Hematopoietic multipotent progenitor cell treated with erythropoietin and hydrocortisone succinate and interleukin-3 and kit ligand, for 15 days (in vitro differentiated cells): ENCODE measurements at places on chromosomes 11 and 22.

GRCh38 chr22:44669561-44669976, 32.4 kb upstream of the PRR5 start:
- no peak for DNase-seq

- peak; percentile 42 for DNase-seq
Measured at GRCh38 chr11:77082838-77083565, 16.2 kb downstream of the CAPN5 start.

DNA sequence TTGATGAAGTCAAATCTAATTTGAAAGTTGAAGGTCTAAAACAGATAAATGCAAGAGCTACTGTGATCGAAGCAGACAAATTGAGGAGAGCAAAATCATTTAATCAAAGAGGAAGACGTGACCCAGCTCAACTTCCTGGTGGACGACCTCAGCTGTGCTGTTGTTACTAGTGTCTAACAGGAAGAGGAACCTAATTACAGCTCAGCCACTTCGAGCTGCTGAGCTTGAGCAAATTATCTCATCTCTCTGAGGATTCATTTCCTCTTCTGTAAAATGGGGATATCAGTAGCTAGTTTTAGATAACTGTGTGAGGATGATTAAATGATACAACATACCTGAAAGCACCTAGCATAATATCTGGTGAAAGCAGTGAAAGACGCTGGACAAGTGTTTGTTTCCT, 48.6 kb upstream of the OLFML1 start:
- no peak for DNase-seq

GRCh38 chr11:65960824-65961266, 689 bp upstream of the SART1 start:
- no peak for DNase-seq

- no peak for DNase-seq
Measured at GRCh38 chr11:27710536-27710935, 10.3 kb upstream of the BDNF start.

- no peak for DNase-seq
Measured at GRCh38 chr11:12245549-12246016, 131.8 kb upstream of the PARVA start.

DNA sequence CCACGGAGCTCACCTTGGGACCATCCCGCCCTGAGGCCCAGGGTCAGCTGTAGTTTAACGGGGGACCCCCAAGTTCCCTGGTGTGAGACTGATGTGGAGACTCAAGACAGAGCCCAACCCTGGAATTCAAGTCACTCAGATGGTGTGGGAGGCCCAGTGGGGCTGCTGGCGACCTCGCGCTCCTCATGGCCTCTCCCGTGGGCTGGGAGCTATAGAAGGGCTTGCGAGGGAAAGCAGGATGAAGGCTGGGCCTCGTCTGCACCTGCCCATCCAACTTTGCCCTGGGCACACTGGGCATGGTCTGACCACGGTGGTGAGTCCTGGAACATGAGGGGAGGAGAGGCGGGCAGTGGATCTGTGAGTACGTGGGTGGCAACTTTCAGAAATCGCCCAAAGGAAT, 13.6 kb upstream of the TTLL12 start:
- DNase-seq: no peak

DNA sequence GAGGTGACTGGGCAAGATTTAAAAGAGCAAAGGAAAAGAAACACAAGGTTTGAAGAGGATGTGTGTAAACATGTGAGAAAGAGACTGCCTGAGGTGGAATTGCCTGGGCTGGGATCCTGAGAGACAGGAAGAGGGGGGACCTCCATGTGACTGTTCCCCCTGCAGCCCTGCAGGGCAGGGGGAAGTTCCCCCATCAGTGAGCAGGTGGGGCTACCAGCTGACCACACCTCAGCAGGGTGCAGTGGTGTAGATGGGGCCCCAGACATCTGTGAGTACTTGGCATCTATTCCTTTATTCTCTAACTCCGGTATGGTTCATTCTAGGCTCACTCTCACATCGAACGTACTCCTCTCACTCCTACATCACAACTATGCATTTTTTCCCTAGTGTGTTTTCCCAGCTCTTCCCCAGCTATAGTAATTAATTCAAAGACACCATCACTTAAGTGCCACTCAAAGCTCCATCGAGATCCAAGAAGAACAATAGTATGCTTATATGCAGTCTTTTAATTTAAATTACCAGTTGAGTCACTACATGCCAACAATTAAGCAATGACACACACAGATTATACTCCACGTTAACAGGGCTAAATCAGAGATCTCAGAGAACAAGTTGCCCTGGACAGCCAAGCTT, 42.7 kb downstream of the LGR4 start:
- no peak for DNase-seq

GRCh38 chr11:122523846-122524805, 131.4 kb upstream of the UBASH3B start:
- DNase-seq: no peak

DNA sequence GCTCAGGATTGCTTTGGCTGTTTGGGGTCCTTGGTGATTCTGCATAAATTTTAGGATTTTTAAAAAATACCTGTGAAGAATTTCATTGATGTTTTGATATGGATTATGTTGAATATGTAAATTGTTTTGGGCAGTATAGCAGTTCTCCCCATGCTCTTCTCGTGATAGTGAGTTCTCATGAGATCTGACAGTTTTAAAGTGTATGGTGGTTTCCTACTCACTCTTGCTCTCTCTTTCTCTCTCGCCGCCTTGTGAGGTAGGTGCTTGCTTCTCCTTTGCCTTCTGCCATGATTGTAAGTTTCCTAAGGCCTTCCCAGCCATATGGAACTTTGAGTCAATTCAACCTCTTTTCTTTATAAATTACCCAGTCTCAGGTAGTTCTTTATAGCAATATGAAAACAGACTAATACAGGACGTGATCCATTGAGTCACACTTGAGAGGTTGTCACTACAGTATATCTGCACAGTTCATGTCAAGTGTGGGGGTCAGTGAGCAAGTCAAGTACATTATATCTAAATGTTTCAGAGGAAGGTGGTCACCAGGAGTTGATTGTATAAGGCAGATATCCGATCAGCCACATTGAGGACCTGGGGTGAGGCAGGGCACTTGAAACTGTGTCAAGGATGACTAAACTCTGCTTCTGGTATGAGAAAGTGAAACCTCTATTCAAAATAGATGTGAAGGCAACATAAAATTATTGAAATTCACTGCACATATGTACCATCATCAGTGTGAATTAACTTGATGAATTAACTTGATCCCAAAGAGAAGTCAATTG, 70.7 kb upstream of the CCDC179 start:
- no peak for DNase-seq

- DNase-seq: peak; percentile 68
Measured at GRCh38 chr11:62612366-62613290, at the start of the genes EML3 and ROM1. Gene EML3 (minus strand): TSS chr11:62612775. CDS start chr11:62612457, 318 bp downstream. Gene ROM1 (plus strand): TSS chr11:62613257. CDS start chr11:62613282, 25 bp downstream.

GRCh38 chr22:41779929-41780505, 20.5 kb upstream of the CCDC134 start:
- DNase-seq: no peak

- DNase-seq: no peak
Measured at GRCh38 chr11:131814108-131814507, 443.7 kb downstream of the NTM start.

GRCh38 chr11:131254254-131254653, 116.2 kb upstream of the NTM start:
- no peak for DNase-seq

DNA sequence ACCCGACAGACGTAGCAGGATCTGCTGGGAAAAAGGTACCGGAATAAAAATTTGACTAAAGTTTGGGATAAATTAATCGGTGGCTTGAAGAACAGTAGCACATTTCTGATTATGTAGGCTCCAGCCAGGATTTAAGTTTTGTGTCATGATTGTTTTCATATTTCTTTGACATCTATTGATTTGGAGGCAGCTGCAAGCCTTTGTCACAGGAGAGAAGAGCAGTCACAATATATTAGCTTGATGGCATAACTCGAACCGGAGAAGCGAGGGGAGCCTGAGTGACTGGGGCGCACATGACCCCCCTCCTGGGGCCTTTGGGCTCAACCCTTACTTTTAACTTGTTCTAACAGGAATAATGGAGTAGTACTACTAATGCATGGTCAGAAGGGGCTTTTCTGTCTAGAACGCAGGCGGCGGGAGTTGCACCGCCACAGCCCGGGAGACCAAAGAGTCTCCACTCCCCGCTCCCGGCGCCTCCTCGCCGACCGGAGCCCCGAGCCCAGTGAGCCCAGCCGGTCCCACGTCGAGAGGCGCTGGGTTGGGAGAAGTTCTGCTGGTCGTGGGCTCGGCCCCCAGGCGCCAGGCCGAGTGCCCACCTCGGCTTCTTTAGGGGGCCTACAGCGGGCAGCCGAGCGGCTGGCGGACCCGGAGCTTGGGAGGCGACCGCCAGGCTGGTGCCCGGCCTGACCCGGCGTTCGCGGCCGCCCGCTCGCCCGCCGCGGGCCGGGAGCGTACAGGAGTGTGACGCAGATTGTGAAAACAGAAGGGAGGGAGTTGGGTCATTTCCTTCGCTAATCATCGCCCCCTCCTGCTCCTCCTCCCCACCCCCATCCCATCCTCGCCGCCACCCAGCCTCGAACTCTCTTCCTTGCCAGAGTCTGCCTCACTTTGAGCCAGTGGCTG, 15.7 kb upstream of the PAX6 start:
- no peak for DNase-seq

DNA sequence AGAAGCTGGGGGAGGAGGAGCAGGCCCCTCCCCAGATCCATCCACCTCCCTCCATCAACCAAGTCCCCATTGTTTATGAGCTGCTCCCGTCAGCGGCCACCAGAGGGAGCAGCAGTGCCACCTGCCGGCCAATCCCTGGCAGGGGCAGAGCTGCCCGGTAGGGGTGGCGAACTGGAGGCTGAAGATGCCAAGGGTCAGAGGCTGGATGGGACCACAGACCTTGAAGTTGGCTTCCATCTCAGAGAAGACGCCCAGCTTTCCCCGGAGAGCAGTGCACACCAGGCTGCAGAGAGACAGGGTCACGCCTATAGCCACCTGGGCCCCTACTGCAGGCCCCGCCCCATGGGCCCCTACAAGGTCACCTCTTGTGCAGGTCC, 3.6 kb downstream of the FIBP start:
- peak; percentile 82 for DNase-seq

- no peak for DNase-seq
Measured at GRCh38 chr22:32048069-32048468, 5.0 kb downstream of the SLC5A1 start.

GRCh38 chr11:115167456-115167855, 336.8 kb downstream of the CADM1 start:
- DNase-seq: no peak

DNA sequence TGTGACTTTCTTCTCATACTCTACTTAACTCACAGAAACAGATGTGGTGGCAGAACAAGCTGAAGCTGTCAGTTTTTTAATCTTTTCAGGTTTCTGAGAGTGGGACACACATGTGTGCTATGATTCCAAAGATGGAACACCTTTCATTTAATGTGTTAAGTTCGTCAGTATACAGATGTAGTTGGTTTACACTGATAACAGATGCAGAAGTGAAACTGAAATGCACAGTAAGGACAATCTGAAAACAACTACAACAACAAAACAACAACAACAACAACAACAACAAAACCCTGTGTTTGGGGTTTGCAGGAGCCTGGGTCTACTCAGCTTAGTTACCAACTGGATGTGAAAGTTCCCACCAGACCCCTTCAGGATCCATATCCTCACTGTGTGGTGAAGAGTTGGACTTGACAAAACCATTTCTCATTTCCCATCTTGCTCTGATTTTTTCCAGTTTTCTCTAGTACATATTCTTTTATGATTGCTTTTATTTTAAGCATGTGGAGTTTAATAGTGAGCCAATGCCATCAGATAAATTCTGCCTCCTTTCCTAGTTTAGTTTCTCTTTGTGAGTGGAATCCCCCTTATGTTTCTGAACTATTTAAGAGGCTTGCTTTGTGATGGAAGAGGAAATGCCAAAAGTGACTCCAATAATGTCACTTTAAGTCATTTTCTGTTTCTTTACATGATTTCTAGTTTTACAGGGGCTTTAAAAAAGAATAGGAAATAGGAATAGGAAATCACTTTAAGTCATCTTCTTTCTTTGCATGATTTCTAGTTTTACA, 47.8 kb downstream of the ARHGAP42 start:
- DNase-seq: no peak

GRCh38 chr11:120561286-120561685, 49.7 kb downstream of the GRIK4 start:
- DNase-seq: no peak

- DNase-seq: no peak
Measured at GRCh38 chr22:27154717-27155116, 497.3 kb downstream of the MIAT start.

DNA sequence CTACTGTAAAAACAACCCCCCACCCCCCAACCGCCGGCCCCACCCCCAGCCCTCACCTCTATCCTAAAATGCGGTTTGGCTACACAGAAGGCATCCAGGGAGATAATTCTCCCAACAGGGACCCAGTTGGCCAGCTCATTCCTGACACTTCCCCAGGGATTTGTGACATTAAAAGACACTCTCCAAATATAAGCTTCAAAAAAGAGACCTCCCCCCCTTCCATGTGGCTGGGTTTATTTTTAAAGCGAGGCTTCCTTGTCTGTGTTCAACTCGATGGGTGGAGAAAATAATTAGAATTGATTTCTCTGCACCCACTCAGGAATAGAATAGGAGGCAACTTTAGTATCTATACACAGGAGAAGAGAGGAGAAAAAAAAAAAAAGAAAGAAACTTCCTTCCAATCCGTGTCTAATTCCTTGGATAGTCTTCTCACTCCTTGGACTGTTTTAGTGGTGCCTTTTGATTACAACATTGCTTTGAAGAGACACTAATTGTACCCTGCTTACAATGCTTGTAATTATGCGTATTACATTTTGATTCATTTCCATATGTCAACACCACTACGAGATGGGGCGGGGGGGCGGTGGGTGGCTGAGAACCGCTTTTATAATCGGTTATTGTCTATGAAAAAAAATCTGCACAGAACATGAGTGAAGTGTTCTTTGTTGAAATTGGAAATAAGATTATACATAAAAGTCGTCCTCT, 500.4 kb downstream of the MIAT start:
- no peak for DNase-seq

DNA sequence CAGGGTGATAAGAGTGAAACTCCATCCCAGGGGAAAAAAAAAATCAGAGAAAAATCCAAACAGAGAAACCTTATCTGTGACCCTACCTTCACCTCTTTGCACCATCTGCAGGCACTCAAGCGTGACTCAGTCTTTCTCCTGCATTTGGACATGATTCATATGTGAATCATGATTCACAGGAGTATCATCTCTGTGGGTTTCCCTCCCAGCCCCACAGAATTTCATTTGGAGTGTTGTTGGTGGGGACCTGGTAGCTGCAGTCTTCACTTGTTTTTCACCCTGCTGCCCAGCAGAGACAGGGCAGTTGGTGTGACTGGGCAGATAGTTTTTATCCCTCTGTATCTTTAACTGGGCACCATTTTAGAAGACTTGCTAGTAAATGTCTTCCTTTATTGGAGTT, 75.7 kb downstream of the DEPDC5 start:
- DNase-seq: no peak

DNA sequence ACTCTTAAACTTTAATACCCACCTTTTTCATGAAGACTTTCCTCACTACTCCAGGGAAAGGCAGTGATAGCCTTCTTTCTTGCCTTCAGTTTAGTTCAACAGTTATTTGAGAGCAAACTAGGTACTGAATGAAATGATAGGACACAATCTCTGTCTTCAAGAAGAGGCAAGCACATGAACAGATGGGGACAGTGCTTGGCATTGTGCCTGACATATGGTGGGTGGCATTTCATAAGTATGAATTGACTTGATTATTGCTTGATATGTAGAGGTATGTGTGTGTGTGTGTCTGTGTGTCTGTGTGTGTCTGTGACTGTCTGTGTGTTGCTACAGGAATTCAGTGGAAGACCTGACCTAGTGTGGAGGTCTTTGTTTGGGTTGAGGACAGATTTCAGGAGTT, 504.1 kb downstream of the NELL1 start:
- DNase-seq: no peak
